T-helper 17 cell (primary cell): ENCODE measurements at places on chromosomes 6 and 20. TPM values are rescaled to one million over a fixed set of nuclear protein-coding genes. Genes with fewer than 3 reads are reported as not detected.

Gene ASIP
- not detected for total RNA-seq

Gene PAK5
- total RNA-seq, result not detected

Gene RREB1
- total RNA-seq, result 34.7 TPM

Gene DAAM2
- not detected for total RNA-seq

Gene PDCD2
- total RNA-seq, result 48.2 TPM

Gene LTA
- total RNA-seq, result 26.0 TPM

Gene ULBP1
- 0.20 TPM for total RNA-seq

Gene PACRG
- 2.0 TPM for total RNA-seq

Gene WFDC10A
- not detected for total RNA-seq

Gene ZKSCAN3
- total RNA-seq, result 2.0 TPM

Gene BNIP5
- total RNA-seq, result not detected

Gene SSTR4
- not detected for total RNA-seq

Gene SMOC2
- total RNA-seq, result not detected

Gene EPHA7
- total RNA-seq, result not detected

DNA sequence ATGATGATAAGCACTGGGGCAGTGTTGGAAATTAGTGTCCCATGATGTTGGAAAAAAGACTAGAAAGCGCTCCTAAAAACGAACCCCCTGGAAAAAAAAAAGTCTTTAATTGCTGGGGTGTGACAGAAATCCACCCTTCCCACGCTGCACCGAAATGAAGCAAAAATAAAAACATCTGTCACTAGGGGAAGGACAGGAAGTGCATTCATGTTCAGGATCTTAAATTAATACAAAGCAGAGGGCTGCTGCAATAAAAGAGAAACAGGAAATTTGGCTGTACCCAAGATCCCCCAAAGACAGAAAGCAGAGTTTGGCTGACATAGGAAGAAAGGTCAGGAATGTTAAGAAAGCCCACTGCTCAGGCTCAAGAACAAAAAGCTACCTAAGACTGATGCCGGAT is 333.9 kb downstream of the TBC1D32 start:
- H3K27ac ChIP-seq, result no peak overlapping the region
- H3K4me3 ChIP-seq, result no peak overlapping the region
- no peaks in the 10 kb centered on the region for H3K4me1 ChIP-seq
- DNase-seq, result no peak
- no peaks in the 10 kb centered on the region for H3K27me3 ChIP-seq

DNA sequence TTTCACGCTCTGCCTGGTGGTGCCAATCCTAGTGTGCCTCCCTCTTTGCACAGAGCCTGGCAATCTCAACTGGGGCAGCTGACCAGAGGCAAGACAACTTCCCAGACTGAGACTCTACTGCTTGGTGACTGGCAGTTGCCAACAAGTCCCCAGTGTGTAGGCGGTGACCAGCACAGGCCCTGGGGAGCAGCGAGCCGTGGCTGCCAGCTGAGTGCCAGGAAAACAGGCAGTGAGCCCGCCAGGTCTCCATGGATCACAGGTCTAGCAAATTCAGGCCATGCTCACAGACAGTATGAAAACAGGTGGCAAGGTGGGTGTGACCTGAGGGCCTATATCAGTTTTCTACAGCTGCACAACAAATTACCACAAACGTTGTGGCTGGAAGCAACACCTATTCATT is 289.9 kb downstream of the KIF16B start:
- H3K4me1 ChIP-seq, result no peaks in the 10 kb centered on the region
- peaks cover 6% of the 10 kb centered on the region for H3K36me3 ChIP-seq
- H3K27me3 ChIP-seq, result no peaks in the 10 kb centered on the region
- H3K4me3 ChIP-seq, result no peak overlapping the region

DNA sequence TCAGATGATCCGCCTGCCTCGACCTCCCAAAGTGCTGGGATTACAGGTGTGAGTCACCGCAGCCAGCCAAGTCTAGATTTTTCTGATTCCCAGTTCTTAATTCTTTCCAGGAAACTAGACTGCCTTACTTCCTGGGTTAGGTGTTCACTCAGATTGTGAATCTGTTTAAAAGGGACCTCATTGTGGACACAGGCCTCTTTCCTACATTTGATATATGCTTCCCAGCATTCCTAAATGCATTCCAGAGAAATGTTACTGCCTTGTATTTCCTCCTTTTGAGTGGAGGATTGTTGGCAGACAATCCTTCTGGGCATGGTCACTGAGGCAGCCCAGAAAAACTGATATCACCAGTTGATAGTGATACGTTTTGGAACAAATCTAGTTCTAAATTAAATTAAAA is 15.7 kb downstream of the TMEM181 start:
- DNase-seq, result no peak
- no peak overlapping the region for H3K27ac ChIP-seq
- no peaks in the 10 kb centered on the region for H3K27me3 ChIP-seq
- H3K36me3 ChIP-seq, result peaks cover 7% of the 10 kb centered on the region
- H3K4me3 ChIP-seq, result no peak overlapping the region

GRCh38 chr6:6405997-6406714 is 85.7 kb upstream of the F13A1 start:
- no peaks in the 10 kb centered on the region for H3K36me3 ChIP-seq
- no peak overlapping the region for H3K4me3 ChIP-seq
- no peak for DNase-seq
- no peaks in the 10 kb centered on the region for H3K4me1 ChIP-seq

DNA sequence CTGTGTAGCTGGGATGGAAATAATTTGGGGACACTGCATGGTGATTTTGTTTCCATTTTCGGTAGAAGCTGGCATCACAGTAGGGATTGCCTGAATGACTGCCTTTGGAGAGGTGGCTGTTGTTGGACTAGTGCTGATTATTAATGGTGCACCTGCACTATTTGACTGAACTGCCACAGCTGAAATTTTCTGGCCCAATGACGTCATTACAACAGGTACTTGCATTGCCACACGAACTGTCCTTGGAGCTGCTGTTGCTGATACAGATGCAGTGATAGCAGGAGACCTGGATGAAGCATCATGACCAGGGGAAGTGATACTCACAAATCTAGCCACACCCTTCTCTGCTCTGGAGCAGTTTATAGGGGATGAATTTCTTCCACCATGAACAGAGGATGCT is 95.6 kb upstream of the FOXC1 start:
- H3K4me3 ChIP-seq, result no peak overlapping the region
- peaks cover 37% of the 10 kb centered on the region for H3K27me3 ChIP-seq
- no peaks in the 10 kb centered on the region for H3K4me1 ChIP-seq
- no peaks in the 10 kb centered on the region for H3K36me3 ChIP-seq
- H3K27ac ChIP-seq, result no peak overlapping the region

- H3K27ac ChIP-seq, result peak overlapping the region; percentile 1
- H3K36me3 ChIP-seq, result peaks cover 18% of the 10 kb centered on the region
- H3K4me1 ChIP-seq, result peaks cover 17% of the 10 kb centered on the region
- peak overlapping the region; percentile 0 for H3K4me3 ChIP-seq
- no peaks in the 10 kb centered on the region for H3K27me3 ChIP-seq
Observed at GRCh38 chr6:12138381-12138780, 126.3 kb downstream of the HIVEP1 start.

GRCh38 chr6:51019806-51020205 is 201.1 kb downstream of the TFAP2B start:
- H3K27me3 ChIP-seq, result no peaks in the 10 kb centered on the region
- no peaks in the 10 kb centered on the region for H3K36me3 ChIP-seq
- H3K4me3 ChIP-seq, result no peak overlapping the region
- no peak for DNase-seq

- H3K4me1 ChIP-seq, result peaks cover 20% of the 10 kb centered on the region
- DNase-seq, result no peak
- peak overlapping the region; percentile 45 for H3K27ac ChIP-seq
- H3K27me3 ChIP-seq, result no peaks in the 10 kb centered on the region
- H3K36me3 ChIP-seq, result peaks cover 4% of the 10 kb centered on the region
- H3K4me3 ChIP-seq, result no peak overlapping the region
Observed at GRCh38 chr20:34578521-34578920, 20.0 kb downstream of the MAP1LC3A start.

GRCh38 chr6:119443993-119444641 is 94.6 kb upstream of the MAN1A1 start:
- peaks cover 2% of the 10 kb centered on the region for H3K36me3 ChIP-seq
- H3K4me1 ChIP-seq, result peaks cover 4% of the 10 kb centered on the region
- H3K27me3 ChIP-seq, result no peaks in the 10 kb centered on the region
- no peak overlapping the region for H3K4me3 ChIP-seq
- no peak overlapping the region for H3K27ac ChIP-seq

- H3K27me3 ChIP-seq, result peaks cover 40% of the 10 kb centered on the region
- DNase-seq, result no peak
- H3K4me3 ChIP-seq, result no peak overlapping the region
- no peaks in the 10 kb centered on the region for H3K4me1 ChIP-seq
- no peaks in the 10 kb centered on the region for H3K36me3 ChIP-seq
Observed at GRCh38 chr20:10718661-10719060, 44.9 kb upstream of the JAG1 start.

DNA sequence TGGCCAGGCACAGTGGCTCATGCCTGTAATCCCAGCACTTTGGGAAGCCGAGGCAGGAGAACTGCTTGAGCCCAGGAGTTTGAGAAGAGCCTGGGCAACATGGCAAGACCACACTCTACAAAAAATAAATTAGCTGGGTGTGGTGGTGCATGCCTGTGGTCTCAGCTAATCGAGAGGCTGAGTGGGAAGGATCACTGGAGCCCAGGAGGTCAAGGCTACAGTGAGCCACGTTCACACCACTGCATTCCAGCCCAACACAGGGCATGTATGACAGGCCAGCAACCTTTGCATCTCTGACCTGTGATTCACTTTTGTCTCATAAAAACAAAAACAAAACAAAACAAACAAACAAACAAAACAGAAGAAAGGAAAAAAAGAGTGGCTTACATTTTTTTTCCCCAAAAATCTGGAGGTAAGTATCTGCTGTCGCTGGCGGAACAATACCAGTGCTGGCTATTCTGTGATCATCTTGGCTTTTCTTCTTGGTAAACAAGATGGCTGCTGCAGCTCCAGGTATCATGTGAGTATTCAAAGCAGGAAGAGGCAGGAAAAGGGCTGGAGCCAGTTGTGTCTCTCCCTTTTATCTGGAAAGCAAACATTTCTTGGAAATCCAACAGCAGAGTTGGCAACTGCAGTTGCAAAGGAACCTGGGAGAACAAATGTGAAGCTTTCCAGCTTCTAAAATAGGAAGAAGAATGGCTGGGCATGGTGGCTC is 40.4 kb upstream of the ZMYND8 start:
- no peaks in the 10 kb centered on the region for H3K36me3 ChIP-seq
- peaks cover 3% of the 10 kb centered on the region for H3K4me1 ChIP-seq
- H3K27ac ChIP-seq, result no peak overlapping the region
- DNase-seq, result no peak
- H3K4me3 ChIP-seq, result no peak overlapping the region
- no peaks in the 10 kb centered on the region for H3K27me3 ChIP-seq

DNA sequence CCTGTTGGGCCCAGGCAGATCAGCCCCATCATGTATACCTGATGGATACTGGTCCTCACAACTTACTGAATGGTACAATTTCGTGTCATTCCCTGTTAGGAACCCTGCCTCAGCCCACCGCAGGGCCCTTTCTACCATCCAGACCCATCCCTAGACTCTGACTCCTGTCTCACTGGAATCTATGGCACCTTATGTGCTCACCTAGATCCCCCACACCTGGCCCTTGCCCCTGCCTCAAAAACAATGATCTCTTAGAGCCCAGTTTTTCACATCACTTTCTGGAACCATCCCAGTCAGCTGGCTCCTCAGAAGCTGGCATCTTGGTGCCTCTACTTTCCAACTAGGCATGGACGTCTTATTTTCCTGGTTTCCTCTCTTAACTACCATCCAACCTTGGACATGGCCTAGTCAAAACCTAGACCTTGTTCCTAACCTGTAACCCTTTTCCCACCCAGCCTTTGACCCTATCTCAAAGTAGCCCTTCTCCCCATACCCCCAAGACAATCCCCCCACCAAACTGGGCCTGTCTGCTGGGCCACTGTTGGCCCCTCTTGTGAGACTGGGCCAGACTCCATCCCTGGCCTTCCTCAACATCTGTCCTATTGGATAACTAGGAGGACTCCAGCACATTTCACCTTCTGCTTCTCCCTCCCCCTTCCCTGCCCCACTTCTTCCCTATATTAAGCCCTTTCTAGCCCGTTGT is 981 bp downstream of the HM13 start:
- peaks cover 12% of the 10 kb centered on the region for H3K4me1 ChIP-seq
- H3K4me3 ChIP-seq, result no peak overlapping the region
- no peak overlapping the region for H3K27ac ChIP-seq
- H3K27me3 ChIP-seq, result no peaks in the 10 kb centered on the region

DNA sequence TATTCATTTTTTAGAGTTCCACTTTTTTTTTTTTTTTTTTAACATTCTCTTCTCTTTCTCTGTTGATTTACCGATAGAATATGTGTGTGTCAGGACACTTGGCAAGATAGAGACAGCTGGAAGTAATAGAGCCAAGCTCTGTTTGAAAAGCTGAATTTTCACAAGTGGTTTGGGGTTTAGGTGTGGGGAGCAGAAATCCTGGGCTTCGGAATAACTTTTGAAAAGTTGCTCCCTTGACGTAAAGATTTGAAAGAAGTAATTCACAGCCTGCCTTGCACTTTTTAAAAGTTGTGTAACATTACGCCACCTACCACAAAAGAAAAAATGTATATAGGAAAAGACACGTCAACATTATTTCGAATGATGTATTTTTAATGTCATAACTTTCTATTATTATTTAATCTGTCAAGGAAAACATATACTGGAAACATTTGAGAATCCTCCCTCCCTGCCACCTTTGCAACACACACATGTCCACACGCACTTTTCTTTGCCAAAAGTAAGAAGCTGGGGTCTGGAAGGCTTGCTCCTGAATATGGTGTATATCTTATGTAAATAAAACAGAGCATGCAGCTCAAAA is 917.9 kb downstream of the KIF16B start:
- H3K27ac ChIP-seq, result no peak overlapping the region
- no peak overlapping the region for H3K4me3 ChIP-seq
- DNase-seq, result no peak
- H3K4me1 ChIP-seq, result no peaks in the 10 kb centered on the region
- no peaks in the 10 kb centered on the region for H3K36me3 ChIP-seq
- H3K27me3 ChIP-seq, result no peaks in the 10 kb centered on the region

DNA sequence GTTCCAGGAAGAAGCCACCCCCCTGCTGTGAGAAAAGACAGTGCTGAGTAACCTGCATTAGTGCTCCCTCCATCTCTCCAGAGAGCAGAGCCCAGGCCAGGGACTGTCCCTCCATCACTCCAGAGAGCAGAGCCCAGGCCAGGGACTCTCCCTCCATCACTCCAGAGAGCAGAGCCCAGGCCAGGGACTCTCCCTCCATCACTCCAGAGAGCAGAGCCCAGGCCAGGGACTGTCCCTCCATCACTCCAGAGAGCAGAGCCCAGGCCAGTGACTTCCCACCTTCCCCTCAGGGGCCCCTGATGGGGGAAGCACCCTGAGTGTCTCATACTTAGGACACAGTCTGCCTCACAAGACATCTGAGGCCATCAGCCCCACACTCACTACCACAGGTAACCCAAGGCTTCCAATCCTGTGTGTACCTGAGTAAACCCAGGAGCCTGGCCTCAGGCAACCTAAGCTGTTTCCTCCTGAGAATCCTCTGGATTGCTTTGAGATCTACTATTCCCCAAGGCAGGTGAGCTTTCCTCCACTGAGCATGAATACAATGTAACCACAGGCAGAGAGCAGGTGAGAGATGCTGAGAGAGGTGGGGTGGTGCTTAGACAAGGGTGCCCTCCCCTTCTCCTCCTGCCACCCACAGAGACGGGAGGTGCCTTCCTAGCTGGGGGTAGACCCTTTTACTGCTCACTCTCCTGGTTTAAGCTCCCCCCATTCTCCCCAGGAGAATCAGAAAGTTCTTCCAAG is 4.9 kb downstream of the TBXT start:
- no peak overlapping the region for H3K4me3 ChIP-seq
- peaks cover 64% of the 10 kb centered on the region for H3K27me3 ChIP-seq
- no peak for DNase-seq
- H3K4me1 ChIP-seq, result peaks cover 2% of the 10 kb centered on the region

GRCh38 chr20:59706400-59706693 is 102.0 kb downstream of the PHACTR3 start:
- H3K36me3 ChIP-seq, result no peaks in the 10 kb centered on the region
- no peaks in the 10 kb centered on the region for H3K4me1 ChIP-seq
- H3K27me3 ChIP-seq, result peaks cover 27% of the 10 kb centered on the region
- DNase-seq, result no peak
- no peak overlapping the region for H3K27ac ChIP-seq
- no peak overlapping the region for H3K4me3 ChIP-seq
